ENCODE measurements at places on chromosomes 2 and 18.

DNA sequence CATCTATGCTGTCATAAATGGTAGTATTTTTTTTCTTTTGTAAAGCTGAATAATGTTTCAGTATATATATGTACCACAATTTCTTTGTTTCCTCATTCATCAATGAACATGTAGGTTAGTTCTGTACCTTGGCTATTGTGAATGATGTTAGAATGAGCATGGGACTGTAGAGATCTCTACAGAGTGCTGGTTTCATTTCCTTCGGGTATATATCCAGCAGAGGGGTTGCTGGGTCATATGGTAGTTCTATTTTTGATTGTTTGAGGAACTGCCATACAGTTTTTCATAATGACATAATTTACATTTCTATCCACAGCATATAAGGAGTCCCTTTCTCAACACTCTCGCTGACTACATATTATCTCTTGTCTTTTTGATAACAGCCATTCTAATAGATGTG, 243.5 kb downstream of the CDH7 start:
- no peak for DNase-seq

GRCh38 chr2:107669335-107669734, 157.4 kb upstream of the RGPD4 start:
- DNase-seq = no peak

DNA sequence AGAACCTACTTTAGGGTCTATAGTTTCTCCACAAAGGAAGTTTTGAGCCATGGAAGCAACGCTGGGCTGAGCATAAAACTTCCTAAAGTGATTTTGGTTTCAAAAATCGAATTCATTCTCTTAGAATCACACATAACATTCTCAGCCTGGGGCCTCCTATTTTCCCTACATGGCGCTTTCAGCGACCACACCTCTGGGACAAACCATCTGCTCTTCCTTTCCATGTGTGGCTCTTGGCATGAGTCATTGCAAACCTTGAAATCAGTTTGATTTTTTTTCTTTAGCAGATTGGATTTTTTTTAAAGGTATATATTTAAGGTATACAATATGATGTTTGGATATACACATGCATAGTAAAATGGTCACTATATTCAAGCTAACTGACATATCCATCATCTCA, 72.5 kb upstream of the APCDD1 start:
- DNase-seq = peak; percentile 66

DNA sequence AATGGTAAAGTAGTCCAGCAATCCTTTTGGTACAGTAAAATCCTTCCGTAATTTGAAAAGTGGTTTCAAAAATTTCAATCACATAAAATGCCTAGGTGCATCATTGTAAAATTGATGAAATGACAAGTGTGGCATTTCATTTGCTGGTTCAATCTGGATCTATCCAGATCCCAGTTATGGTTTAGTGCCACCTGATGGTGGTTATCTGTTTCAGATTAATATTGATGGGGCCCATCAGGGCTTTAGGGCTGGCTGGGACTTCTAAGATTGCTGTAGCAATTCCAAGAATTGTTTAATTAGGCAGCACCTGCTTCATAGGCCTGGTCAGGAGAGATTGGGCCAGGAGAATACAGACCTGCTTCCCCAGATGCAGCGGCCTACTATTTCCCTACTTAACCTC, 55.5 kb upstream of the PIK3C3 start:
- no peak for DNase-seq

DNA sequence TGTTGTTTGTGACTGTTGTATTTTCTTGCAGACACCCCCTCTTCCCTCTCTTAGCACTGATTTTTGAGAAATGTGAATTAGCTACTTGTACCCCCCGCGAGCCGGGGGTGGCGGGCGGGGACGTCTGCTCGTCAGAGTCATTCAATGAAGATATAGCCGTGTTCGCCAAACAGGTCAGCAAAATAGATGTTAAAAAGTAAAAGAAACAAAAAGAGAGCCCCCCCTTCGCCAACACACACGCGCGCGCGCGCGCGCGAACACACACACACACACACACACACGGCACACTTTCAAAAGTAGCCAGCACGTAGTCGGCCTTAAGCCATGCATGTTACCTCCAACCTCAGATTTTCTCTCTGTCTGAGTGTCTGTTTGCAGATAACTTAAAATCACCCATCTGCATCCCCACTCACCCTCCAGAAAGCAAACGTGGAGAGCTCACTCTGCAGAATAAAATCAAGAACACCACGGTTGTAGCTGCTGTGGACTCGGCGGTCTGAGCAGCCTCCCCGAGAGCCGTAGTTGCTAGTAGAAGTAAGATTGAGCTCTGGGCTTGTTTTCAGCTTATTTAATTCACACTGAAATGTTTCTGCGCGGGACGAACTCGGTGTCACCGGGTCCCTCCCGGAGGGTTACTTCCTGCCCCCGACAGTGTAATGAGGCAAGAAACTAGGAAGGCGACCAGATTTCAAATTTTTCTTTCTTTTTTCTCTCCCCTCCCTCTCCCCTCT, 5.1 kb downstream of the MEIS1 start:
- no peak for DNase-seq

- DNase-seq = no peak
Observed at GRCh38 chr18:23459530-23459921, 6.4 kb downstream of the RIOK3 start.

DNA sequence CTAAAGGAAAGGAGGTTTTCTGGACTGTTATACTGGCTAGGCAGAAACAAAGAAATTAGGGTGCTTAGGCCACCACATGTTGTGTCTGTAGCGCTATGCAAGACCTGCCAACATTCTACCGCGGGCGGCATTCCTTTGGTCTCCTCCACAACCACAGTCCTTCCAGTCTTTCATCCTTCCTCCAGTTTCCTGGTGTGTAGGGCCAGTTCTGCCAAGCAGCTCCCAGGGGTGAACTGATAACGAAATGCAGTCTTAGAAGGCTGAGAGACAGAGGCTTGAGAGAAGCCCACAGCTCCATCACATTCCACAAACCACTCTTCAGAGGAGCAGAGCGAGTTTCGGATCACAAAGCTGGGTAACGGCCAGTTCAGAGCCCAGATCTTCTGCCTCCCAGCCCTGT, 19.5 kb upstream of the CXXC1 start:
- peak; percentile 16 for DNase-seq

DNA sequence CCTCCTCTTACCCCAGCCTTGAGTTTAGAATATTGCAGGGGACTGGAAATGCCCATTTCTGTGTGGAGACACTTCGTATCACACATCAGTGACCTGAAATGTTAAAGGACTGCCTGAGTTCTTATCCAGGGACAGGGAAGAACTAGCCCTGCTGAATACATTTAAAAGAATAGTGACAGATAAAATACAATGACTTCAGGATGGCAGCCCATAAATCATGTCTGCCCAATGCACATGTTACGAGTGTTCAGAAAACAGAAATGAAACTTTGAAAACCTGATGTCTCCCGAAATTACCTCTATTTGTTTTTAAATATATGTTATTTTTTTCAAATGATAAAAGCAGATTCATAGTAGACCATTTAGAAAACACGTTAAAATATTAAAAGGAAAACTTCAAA, 22.3 kb upstream of the RAB12 start:
- DNase-seq = no peak

DNA sequence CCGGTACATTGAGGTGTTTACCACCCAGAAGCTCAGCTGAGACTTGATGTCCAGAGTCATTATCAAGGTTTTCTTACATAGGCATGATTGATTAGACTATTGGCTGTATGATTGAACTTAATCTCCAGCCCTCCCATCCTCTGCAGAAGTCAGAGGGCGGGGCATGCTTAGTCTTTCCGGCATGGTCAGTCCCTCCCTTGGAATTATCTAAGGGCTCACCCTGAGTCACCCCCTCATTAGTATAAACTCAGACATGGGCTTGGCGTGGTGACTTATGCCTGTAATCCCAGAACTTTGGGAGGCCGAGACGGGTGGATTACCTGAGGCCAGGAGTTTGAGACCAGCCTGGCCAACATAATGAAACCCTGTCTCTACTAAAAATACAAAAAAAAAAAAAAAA, 243.9 kb downstream of the VAPA start:
- DNase-seq = no peak

- peak; percentile 41 for DNase-seq
Observed at GRCh38 chr2:12300019-12300602, 416.6 kb upstream of the TRIB2 start.

GRCh38 chr2:127864877-127865276, 6.9 kb upstream of the POLR2D start:
- no peak for DNase-seq

GRCh38 chr18:57275111-57275510, 77.2 kb upstream of the ST8SIA3 start:
- DNase-seq = no peak

DNA sequence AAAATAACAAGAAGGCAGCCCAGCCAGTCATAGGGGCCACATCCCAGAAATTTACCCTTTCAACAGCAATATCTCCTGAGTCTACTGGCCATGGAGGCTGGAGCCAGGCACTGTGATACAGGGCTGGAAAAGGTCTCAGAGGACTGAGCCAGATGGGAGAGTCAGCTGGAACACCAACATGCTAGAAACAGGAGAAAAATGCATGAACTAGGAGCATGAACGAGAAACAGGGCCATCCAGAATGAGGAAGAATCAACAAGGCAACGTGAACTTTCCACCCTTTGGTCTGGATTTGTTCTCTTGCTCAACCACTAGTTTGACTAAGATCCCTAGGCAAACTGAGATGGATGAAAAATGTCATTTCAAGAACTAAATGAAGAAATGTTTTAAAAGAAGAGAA, 13.1 kb downstream of the PID1 start:
- DNase-seq = no peak

DNA sequence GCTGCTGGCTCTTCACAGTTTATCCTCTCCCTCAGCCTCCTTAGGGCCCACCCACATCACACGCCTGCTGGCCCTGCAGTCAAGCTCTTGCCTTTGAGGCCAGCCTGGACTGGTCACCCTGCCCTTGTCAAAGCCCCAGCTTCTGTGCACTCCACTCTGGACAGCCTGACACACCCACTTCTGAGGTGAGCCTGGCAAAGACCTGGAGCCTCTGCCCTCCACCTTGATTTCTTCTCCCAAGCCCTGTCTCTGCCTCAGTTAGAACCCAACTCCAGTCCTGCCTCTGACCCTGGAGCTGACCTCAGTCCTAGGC, 37.0 kb upstream of the TAF1B start:
- no peak for DNase-seq

DNA sequence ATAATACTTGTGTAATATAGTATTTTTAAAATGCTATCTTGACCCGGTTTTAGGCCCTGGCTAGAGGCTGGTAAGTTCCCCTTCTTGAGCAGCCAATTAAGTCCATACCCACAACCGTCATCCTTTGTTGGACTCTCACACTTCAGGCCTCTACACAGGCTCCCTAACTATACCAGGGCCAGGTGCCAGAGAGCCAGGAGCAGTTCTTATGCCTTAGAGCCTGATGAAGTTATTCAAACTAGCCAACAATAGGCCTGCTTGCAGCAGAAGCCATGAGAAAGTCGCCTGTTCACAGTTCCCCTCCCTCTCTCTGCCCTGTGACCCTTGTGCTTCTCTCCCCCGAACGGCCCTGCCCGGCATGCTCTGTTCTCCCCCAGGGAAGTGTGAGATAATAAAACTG, 454.2 kb upstream of the KLHL29 start:
- DNase-seq = no peak

DNA sequence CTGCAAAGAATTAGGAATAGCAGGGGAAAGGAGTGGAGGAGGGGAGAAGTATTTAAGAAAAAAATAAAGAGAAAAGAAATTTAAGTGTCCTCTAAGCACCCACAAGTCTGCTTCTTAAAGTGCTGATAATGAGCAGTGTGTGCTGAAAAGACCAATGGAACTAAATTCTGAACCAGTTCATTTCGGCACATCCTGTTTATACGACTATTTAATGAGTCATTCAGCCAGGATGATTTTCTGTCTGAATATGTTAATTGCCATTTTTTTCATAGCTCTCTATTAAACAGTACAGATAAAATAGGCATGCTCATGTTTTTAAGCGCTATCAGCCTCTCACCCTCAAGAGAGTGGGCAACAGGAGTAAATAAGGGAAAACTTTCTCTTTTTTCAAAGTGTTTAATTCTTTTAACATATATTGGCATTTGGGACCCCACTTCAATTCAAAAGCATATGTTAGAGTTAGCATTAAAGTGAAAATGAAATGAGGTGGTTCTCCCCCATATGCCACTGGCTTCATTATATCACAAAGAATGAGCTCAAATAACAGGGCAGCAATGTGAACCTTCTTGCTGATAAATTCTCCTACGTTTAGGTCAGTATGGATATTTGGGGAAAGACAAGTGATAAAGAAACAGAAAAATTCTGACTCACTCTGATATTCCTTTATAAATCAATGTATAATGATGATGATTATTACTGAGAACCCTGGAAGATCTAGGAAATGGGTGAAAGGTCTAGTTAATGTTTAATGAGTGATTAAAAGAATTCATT, 87.5 kb downstream of the TCF4 start:
- DNase-seq = peak; percentile 92

GRCh38 chr2:223832241-223832903, 5.0 kb downstream of the AP1S3 start:
- no peak for DNase-seq

- DNase-seq = no peak
Observed at GRCh38 chr2:220451438-220451837, 824.0 kb downstream of the SLC4A3 start.

GRCh38 chr2:28949617-28950305, 31.3 kb upstream of the TOGARAM2 start:
- DNase-seq = no peak
